A549 treated with Mapracorat at 1 μM for 4 hours (cell line): ENCODE measurements at places on chromosomes 11 and 22. TPM values are rescaled to one million over a fixed set of nuclear protein-coding genes. Genes with fewer than 3 reads are reported as not detected.

DCHS1 gene
- total RNA-seq: 0.06 to 0.12 TPM (median 0.10 TPM) in 5 replicates

UPB1 gene
- total RNA-seq: not detected in 5 replicates

SAA4 gene
- not detected in 5 replicates for total RNA-seq

CALCA gene
- total RNA-seq: 0.12 TPM in 1 of 5 replicates, not detected in the others

MICAL3 gene
- 25.3 to 46.0 TPM (median 39.3 TPM) in 5 replicates for total RNA-seq

ABCC8 gene
- 5.7 to 9.5 TPM (median 7.6 TPM) in 5 replicates for total RNA-seq

DPP3 gene
- 52.7 to 59.0 TPM (median 57.5 TPM) in 5 replicates for total RNA-seq

KRTAP5-1 gene
- total RNA-seq: not detected in 5 replicates

FKBP2 gene
- total RNA-seq: 124 to 151 TPM (median 130 TPM) in 5 replicates

BRSK2 gene
- 4.5 to 7.8 TPM (median 6.3 TPM) in 5 replicates for total RNA-seq

CHST1 gene
- 1.3 to 2.0 TPM (median 1.8 TPM) in 5 replicates for total RNA-seq

ZNF280B gene
- total RNA-seq: 1.0 to 1.8 TPM (median 1.4 TPM) in 5 replicates

C22orf42 gene
- total RNA-seq: not detected in 5 replicates

GPHA2 gene
- not detected in 5 replicates for total RNA-seq

MS4A15 gene
- total RNA-seq: not detected in 5 replicates
